ENCODE measurements at places on chromosomes 12 and 14.
A peak's percentile ranks its signal among the peaks of the same experiment; 100 is the strongest.

DNA sequence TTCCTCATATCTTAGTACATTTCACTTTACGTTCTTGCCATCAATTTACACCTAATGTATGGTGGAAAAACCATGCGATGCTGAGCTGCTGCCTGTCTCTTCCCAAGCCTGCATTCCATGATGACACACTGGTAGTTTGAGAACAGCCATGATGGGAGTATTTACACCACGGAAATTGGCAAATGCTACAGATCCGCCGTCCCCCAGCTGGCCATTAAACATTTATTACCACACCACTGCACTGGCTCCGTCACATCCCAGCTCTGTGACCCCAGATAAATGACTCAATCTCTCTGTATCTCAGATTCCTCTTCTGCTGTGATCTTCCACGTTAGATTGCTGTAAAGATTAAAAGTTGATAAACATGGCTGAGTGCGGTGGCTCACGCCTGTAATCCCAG is 13.9 kb downstream of the ESRRB start:
- no peak for DNase-seq

- no peak for DNase-seq
Observed at GRCh38 chr12:39616666-39617065, 2.9 kb downstream of the ABCD2 start.

DNA sequence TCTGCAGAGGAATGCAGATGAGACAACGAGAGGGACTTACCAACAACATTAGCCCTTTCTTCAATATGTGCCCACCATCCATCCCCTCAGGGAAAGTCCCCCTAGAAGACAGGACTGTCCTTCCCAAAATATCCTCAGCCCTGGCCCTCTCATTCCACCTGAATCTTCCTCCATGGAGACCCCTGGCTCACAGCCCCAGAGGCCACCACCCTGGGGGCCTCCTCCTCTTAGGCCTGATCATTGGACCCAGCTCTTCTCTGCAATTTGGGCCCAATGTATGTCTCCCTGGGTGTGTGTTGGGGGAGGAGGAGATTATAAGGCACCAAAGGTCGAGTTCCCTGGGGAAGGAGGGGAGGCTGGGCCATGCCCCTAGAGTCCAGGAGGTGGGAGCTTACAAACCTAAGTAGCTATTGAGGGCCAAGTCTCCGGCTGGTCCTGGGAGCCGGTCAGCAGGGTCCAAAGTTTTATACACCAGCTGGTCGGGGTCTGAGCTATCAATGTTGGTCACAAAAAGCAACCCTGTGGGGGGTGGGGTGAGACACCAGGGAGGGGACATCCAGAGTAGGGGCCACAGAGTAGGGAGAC is 8.1 kb downstream of the ITGA7 start:
- DNase-seq = no peak

GRCh38 chr12:53478865-53479264 is 20.4 kb downstream of the MAP3K12 start:
- no peak for DNase-seq

- peak; percentile 67 for DNase-seq
Observed at GRCh38 chr12:102067574-102068258, 5.9 kb upstream of the WASHC3 start.

DNA sequence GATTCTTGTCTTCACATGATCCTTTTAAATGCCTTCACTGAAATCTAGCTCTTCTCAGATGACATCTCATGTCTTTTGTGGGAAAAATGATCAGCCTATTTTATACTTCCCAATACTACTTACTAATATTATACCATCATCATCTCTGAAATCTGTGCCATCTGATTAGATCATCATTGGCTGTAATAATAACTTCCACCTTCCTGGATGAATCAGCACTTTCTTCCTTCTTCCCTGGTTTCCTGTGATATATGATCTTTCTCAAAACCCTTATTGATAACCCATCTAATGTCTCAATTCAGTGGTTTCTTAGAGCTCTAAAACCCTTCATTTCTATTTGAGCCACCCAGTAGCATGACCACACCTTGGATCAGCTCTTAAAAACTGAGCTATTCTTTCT is 30.9 kb downstream of the GPR137C start:
- DNase-seq = no peak

DNA sequence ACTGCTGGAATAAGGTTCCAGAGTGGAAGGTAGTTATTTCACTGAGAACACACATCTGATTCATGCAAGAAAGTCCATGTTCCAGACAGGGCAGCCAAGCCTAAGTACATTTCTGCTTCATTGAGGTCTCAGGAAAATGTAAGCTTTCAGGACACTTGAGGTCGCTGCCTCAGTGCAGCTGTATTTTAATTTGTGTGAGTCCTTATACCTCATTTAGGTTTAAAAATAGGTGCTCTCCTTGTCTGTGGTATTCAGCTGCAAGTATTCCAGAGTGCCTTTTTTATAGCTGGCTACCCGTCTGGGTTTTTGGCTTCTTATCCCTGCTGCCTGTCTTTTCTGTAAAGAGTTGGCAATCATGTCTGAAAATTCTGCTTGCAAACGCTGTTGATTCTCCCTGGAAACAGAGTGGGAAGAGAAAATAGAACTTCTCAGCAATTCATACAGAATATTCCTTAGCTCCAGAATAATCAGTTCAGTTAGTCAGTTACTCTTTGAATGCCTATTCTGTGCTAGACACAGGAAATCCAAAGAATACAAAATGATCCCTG is 45.3 kb upstream of the PLBD1 start:
- no peak for DNase-seq

GRCh38 chr12:11658791-11659190 is 9.3 kb downstream of the ETV6 start:
- peak; percentile 90 for DNase-seq

- DNase-seq = no peak
Observed at GRCh38 chr12:116885491-116885890, 4.2 kb upstream of the HRK start.

- DNase-seq = no peak
Observed at GRCh38 chr12:98791406-98791805, 146.3 kb downstream of the APAF1 start.

- no peak for DNase-seq
Observed at GRCh38 chr12:19217446-19217845, 87.9 kb downstream of the PLEKHA5 start.

DNA sequence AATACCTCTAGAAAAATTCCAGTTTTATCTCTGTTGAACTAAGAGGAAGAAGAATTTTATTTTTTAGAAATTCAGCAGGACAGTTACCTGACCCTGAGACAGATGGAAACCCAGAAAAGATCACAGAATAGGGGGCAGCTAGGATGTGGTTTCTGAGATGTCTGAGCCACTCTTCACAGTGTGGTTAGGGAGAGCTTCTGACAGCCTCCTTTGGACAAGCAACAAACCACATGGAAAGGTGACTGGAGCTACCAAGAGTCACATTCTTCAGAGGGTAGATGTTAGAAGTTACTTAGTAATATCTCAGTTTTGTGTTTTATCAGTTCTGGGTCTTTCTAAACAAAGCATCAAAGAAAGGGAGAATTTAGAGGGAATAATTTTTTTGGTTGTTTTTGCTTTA is 117.3 kb upstream of the NAP1L1 start:
- peak; percentile 15 for DNase-seq

DNA sequence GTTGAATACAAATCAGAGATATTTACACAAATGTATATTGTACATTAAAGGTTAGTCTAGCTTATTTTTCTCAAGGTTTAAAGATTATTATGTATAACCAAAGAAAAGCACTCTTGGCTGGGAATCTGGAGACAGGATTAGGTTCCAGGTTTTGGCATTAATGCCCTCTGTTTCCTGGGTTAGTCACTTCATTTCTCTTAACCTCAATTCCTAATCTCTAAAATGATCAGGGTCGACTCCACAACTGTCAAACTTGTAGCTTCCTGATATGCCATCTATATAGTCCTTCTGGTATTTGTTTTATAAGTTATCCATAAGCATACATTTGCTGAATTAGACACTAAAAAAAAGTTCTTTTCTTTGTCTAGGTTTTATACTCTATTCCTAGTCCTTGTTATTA is 2.6 kb downstream of the ITPR2 start:
- DNase-seq = no peak

- no peak for DNase-seq
Observed at GRCh38 chr14:50806241-50806933, 24.6 kb downstream of the NIN start.

- no peak for DNase-seq
Observed at GRCh38 chr12:115606040-115606439, 671.5 kb downstream of the MED13L start.

- no peak for DNase-seq
Observed at GRCh38 chr12:57830393-57830792, 11.9 kb upstream of the AVIL start.

DNA sequence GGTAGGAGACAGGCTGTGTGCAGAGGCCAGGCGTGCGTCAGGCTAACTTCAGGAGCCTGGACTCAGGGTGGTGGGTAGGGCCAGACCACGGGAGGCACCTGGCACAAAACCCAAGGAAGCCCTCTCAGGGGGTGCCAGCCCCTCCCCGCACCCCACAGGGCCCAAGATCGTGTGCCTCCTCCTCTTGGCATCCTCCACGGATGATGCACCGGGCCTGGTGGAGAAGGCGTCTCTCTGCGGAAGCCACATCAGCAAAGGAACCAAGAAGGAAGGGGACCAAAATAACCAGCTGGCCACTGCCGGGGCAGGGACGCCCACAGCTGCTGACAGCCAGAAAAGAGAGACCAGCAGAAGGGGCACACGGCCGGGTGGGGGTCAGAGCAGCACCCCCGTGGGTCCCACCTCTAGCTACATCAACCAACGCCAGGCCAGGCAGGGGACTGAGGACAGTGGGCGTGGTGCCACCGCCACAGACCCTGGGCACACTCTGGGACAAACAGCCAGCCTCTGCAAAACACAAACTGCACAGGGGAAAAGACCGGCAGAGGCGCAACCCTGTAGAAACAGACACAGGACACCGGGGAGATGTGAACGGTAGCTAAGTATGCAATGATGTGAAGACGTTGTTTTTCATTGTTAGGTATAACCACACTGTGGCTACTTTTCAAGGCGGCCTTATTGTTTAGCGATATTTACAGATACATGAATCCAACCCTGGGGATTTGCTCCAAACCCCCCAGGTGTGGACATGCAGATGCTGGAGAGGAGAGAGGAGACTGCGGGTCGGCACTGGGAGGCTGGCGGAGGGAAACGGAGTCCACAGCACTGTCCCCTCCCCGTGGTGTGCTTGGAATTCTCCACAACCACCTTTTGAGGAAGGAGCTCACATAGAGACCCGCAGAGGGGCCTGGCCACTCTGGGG is 26.1 kb upstream of the C14orf180 start:
- no peak for DNase-seq

- peak; percentile 55 for DNase-seq
Observed at GRCh38 chr12:67649570-67650387, 1.2 kb downstream of the DYRK2 start.

- peak; percentile 45 for DNase-seq
Observed at GRCh38 chr12:131132118-131132892, 178.6 kb downstream of the ADGRD1 start.

GRCh38 chr12:65313719-65314317 is 35.3 kb downstream of the MSRB3 start:
- peak; percentile 29 for DNase-seq

- DNase-seq = no peak
Observed at GRCh38 chr12:95187865-95188415, 29.3 kb downstream of the FGD6 start.

GRCh38 chr12:115451780-115452736 is 768.1 kb upstream of the TBX3 start:
- DNase-seq = peak; percentile 26

DNA sequence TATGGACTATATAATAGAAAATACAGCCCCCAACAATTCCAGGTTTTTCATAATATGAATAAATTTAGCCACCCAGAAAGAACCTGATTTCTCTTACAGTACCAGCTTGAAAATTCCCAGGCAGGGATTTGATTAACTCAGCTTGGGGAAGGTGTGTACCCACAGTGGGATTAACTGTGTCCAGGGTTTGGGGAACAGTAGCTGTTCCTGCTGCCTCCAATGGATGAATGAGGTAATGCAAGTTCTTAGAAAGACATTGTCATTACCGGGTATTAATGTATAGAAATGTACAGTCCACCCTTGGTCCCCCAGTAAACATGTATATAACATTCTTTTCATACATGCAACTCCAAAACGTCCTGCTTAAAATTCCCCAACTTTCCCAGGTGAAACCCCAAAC is 115.6 kb downstream of the LRIG3 start:
- no peak for DNase-seq

GRCh38 chr12:2366711-2367110 is 313.9 kb downstream of the CACNA1C start:
- no peak for DNase-seq

- no peak for DNase-seq
Observed at GRCh38 chr12:91618281-91618680, 435.7 kb upstream of the DCN start.

DNA sequence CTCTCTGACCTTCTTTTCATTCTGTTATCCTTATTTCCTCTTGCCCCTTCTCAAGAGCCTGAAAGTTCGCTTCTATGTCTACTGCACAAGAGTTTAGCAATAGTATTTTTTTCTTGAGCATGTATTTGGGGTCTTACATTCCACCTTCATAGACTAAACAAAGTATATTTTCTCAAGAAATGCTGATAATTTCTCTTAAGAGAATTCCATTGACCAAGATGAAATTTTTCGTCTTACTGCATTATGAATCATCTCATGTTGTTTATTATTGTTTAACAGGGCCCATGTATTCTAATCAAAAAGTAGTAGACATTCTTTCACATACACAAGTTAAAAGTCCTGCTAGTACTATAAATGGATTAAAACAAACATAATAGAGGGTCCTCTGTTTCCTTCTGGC is 219.3 kb downstream of the C12orf50 start:
- DNase-seq = no peak

DNA sequence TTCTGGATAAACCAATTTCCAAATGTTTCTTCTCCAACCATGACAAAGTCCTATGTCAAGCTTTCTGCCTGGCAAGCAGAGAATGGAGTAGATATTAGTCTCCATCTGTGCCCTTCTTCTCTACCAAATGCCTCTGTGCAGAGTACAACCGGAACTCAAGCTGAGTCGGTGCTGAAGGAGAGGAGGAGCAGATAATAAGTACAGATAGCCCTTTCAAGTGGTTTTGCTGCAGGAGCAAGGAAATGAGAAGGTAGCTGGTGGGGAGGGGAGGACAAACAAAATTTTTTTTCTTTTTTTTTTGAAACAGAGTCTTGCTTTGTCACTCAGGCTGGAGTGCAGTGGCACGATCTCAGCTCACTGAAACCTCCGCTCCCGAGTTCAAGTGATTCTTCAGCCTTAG is 14.2 kb upstream of the HELB start:
- no peak for DNase-seq

DNA sequence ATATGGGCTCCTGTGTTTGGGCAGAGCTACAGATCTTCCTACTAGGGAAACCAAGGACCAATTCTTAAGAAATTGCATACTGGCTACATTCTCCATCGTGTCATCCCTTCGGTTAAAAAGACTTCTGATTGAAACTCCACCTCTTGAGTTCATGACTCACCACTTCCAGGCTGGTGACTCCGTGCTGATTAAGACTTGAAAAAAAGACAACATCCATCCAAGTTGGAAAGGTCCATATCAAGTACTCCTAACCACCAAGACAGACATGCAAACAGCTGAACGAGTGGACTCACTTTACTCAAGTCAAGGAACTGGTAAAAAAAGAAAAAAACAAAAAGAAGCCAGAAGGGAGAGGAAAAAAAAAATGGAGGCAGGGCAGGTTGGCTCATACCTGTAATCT is 63.4 kb downstream of the APOBEC1 start:
- DNase-seq = peak; percentile 49

Data from EH (cell line).